GM12865 (cell line): ENCODE measurements at places on chromosomes 4 and X.

GRCh38 chr4:8041868-8042267 lies 102.2 kb upstream of the AFAP1 start:
- no peak for DNase-seq

GRCh38 chr4:86819561-86819960 lies 29.6 kb downstream of the SLC10A6 start:
- DNase-seq, result no peak

- no peak for DNase-seq
Measured at GRCh38 chr4:159048166-159048886, 54.6 kb upstream of the RAPGEF2 start.

GRCh38 chr4:93918856-93919255 lies 90.3 kb downstream of the ATOH1 start:
- no peak for DNase-seq
